ENCODE measurements at places on chromosomes 12 and 14.

- no peak for DNase-seq
Observed at GRCh38 chr12:93571925-93572711, at the start of gene SOCS2. Gene SOCS2, plus strand, starts transcription at chr12:93572675. Its CDS starts 223 bp downstream, at chr12:93572898.

DNA sequence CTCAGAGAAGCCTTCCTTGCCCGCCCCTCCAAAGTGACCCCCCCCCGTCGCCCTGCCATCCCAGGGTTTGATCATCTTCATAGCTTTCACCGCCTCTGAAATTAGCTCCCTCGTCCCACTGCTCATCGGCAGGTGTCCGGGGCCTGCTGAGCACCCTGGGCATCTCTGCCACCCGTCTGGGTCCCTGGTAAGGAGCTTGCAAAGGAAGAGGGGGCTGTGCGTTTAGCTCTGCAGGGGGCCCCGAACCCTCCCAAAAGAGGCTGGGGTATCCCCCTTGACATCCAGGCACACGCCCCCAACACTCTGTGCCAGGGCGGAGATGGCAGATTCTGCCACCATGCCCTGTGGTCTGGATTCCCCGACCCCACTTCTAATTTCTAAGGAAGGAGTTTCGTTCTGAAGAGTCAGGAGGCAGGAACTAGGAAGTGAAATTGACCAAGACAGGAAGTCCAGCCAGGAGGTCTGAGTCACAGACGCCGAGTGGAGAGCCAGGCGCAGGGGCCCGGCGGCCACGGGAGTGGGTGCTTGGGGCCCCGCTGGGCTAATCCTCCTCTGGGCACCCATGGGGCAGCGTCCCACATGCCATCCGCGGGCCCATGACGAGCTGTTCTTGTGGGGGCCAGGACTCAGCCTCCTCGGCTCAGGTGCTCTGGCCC lies 95.7 kb downstream of the RFLNA start:
- DNase-seq: no peak

- DNase-seq: no peak
Observed at GRCh38 chr14:33669111-33669510, 281.8 kb downstream of the EGLN3 start.

DNA sequence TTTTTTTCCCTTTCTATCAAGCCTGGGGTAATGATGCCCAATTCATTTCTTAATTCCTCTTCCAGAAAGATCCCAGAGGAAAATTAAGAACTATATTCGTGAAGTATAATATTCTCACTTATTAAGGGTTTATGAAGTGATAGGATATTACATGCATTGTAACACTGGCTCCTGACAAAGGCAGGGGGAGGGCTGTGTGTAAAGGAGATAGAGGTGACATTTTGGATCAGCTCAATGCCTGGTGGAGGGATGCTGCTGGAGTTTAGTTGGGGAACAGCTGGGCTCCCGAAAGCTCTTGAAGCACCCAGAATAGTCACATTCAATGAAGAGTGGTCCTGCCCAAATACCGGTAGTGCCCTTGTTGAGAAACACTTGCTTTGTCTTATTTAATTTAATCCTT lies 774 bp downstream of the SERPINA11 start:
- DNase-seq: no peak

DNA sequence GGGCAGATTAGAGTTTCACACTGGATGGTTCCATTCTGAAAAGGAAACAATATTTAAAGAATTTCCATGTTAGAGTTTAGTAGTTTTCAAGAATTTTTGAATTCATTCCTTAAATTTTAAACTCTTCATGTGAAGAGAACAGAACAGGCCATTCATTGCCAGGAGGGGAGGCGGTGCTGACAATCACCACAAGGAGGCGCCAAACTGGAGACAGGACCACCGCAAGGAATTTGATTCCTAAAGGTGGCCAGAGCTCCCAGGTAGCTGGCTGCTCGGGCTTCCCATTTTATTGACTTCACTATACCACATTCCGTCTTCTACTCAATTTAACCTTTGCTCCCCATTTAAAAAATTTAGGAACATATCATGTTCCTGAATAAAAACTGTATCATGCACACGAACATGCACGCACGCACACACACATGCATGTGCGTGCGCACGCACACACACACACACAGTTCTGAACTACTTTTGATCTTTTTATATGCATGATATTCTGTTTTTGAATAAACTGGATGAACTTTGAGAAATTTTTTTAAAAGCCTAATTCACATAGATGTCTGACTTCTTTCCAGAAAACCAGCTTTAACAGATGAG lies 101.2 kb downstream of the NELL2 start:
- DNase-seq: peak; percentile 27

DNA sequence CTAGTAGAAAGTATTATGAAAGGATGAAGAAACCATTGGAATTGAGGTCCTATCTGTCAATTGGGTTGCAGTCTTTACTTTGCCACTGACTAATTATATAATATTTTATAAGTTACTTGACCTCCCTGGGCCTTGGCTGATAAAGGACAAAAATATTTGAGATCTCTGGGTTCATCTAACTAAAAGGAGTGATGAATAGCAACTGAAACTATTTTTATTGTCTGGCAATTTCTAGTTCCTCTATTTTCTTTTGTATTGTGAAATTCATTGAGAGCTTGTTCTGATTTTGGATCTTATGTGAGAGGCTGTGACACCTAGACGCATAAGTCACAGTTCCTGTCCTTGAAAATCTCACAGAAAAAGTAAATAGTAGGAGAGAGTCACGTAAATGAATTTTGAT lies 415.7 kb upstream of the ATP2B1 start:
- DNase-seq: no peak

DNA sequence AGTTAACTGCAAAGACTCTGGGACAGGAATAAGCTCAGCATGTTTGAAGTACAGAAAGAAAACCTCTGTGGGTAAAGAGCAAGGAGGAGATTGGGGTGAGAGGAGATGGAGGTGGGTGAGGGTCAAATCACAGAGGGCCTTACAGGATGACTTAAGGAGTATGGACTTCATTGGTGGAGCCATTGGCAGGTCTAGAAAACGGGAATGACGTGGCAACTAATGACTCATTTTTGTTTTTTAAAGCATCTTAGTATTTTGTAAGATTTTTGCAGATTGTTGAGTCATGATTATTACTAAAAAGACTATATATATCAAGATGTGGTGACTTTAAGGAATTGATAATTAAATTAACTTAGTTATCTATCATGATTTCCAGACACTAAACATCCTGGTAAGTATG lies 18.5 kb downstream of the UTP20 start:
- DNase-seq: no peak

GRCh38 chr14:64200170-64200569 lies 94.0 kb downstream of the ESR2 start:
- no peak for DNase-seq

- no peak for DNase-seq
Observed at GRCh38 chr12:77362509-77363210, 297.3 kb upstream of the E2F7 start.

DNA sequence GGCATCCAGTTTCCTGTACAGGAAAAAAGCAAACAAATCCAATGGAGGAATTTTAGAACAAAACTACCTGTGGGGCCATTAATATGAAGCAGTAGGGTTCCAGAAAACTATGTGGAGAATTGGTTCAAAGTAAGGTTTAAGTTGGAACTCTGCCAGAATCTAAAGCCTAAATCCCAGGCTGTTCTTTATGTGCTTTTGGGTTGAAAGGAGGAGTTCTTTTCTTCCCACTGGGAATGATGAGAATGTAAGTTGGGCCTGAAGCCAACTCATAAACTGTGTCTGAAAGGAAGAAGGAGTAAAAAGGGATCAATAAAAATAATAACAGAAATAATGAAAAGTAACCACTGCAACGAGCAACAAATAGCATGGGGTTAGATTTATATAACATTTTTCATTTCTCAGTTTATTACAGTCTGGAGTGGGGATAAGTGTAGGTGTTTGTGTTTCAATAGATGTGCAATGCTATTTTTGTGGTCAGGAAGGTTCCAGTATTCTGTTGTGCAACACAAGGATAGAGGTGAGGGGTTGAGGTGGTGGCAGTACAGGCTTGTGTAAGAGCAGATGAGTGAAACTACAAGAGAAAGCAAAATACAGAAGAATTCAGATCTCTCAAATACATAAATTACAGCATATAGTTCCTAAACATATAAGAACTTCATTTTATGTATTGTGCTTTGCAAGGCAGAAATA lies 373.6 kb downstream of the EMP1 start:
- no peak for DNase-seq

DNA sequence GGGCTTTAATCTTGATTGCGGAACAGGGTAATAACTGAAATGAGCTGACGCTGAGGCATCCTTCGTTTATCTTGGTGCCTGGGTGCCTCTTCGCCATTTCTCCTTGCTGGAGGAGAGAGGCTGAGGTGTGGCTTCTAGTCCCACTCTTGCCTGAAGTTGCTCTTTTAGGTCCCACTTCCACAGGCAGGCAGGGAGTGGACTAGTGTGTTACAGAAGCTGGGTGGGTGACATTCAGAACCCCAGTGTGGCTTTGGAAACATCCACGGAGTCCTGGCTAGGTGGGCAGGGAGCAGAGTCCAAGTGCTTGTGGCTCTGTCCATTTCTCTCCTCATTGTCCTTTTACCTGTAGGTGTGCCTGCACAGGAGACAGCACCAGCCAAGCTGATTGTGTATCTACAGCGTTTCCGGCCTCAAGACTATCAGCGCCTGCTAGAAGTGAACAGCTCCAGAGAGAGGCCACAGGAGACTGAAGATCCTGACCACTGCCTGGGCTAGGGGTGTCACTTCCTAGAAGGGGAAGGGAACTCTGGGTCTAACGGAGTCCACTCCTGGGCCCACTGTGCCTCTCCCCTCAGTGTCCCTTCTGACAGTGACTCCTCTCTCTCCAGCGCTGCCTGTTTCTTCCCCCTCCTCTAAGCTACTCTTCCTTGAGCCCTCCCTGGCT lies 2.4 kb downstream of the THTPA start:
- no peak for DNase-seq

DNA sequence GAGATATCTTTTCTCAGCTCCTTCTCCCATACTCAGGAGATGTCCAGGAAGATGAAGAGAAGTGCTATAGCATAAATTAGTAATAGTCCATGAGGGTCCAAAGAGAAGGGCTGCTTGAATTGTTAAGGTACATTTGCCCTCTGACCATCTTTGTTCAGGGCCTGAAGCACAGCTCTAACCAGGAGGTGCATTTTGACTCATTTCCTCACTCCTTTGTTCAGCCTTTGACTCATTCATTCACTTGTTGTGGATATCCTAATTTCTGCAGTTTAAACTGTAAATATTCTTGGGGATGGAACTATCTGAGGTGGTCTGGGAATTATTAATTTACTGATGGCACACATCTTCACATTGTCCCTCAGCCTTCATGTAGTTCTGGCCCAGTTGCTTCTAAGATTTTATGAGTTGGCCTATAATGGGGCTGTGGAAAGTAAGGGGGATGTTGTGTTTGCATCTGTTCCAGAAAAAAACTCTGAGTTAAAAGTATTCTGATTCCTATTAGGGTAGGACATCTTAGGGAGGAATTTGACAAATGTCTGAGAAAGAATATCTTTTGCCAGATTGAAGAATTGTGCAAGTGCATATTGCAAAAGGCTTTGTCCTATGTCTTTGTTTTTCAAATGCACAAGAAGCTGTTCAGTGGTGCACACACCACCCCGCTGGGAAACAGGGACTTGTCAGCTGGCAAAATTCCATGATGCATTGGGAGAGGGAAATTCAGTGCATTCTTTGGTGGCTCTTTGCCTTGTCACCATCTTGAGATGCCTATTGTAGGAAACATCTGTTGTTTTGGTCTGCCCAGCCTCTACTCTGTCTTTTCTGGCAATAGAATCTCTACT lies 22.1 kb downstream of the SMOC1 start:
- no peak for DNase-seq

DNA sequence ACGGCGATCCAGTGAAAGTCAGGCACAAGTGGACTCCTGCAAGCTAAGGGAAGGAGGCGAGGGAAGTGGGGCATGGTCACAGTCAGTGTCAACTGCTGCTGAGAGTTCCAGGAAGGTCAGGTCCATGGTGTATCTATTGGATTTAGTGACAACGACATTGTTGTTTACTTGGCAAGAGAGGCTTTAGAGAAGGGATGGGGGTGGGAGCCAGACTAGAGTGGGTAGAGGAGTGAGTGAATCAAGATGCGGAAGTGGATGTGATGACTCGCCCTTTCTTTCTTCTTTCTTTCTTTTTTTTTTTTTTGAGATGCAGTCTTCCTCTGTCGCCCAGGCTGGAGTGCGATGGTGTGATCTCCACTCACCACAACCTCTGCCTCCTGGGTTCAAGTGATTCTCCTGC lies 12.5 kb downstream of the P2RX7 start:
- DNase-seq: no peak

- no peak for DNase-seq
Observed at GRCh38 chr14:106837870-106838269, 1311.5 kb downstream of the TMEM121 start.

DNA sequence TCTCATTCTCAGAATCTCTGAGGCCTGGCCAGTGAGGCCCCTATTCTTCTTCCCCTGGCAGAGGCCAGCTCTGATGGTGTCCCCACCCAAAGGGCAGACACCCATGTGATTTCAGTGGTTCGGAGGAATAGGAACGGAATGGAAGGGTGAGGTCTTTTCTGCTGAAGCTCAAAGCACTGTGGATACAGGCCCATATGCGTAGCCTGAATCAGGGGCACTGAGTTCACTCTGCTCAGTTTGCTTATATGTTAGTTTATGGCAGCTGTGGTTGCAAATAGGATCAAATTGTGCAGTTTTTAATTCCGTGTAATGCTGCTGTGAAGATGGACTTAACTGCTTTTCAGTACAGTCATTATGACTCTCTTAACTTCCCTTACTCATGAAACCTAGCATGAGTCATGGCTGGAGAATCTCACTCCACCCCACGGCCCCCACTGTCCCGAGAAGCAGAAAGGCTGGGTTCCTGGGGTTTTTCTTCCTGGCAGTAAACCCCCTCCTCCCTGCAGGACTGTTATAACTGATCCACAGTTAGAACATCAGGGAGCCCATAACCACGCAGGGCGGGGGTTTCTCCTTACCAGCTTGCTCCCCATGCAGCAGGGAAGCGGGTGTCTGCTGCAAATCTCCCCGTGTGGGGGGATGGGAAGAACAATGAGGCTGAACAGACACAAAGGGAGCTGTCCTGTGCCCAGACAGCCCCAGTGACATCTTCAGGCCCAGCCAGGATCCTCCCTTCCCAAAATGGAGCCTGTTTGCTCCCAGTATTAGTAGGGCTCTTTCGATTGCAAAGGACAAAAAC lies 122.7 kb downstream of the SLC38A6 start:
- no peak for DNase-seq

DNA sequence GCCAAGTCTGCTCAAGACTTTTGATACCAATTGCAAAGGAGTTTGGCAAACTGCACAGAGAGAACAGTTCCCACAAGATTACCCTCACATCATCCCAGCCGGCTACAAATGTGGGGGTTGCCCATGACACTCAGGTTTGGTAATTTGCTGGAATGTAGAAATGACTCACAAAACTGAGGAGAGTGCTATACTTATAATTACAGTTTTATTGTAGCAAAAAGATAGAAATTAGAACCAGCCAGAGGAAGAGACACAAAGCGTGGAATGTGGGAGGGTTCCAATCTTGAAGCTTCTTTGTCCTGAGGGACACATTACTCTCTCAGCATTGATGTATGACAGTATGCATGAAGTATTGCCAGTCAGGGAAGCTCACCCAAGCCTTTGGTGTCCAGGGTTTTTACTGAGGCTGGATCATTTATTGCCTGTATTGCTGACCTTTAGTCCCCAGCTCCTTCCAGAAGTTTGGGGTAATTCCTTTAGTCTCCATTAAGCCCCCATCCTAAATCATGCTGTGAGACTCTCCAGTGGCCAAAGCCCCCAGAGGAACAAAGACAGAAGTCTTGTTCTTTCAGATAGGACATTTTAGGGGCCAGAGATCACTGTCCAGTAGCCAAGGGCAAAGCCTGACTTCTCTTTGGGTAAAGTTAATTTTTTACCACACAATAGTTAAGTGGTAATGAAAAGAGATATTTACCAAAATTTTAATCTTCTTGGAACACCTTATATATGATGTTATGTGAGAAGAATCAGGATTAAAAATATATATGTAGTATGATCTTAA lies 9.9 kb downstream of the TBK1 start:
- DNase-seq: no peak
